Neural crest cell (in vitro differentiated cells): ENCODE measurements at places on chromosomes 6 and 20.

DNA sequence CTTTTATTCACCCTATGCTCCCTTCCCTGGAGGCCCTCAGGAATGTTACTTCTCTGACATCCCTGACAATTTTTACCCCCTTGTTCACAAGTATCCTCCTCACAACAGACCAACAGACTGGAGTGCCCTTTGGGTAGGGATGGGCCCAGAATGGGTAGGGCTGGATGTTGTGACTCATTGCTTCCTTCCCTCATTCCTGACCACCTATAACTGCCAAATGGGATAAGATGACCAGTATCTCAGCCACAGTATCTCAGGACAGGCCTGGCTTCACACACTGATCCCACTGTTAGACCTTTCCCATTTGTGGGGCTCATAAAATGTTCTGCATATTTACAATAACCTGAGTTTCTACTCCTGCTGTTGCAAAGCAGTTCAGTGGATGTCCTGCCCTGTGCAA is 223.0 kb upstream of the LRFN2 start:
- no peak for DNase-seq

DNA sequence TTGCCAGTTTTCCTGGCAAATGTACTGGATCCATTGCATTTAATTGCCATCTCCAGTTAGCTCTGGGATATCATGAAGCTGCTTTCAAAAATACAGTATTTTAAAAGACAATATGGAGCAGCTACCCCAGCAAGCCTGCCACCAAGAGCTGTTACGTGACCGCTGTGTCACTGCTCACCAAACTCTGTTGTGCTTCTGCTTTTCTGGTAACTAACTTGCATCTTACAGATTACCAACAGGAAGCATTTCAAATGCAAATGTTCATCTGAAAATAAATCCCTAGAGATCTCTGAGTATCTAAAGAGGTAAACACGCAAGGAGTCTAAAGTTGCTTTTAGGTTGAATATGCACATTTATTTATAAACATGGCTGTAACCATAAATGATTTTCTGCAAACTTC is 1008.3 kb downstream of the KIF16B start:
- DNase-seq, result no peak

DNA sequence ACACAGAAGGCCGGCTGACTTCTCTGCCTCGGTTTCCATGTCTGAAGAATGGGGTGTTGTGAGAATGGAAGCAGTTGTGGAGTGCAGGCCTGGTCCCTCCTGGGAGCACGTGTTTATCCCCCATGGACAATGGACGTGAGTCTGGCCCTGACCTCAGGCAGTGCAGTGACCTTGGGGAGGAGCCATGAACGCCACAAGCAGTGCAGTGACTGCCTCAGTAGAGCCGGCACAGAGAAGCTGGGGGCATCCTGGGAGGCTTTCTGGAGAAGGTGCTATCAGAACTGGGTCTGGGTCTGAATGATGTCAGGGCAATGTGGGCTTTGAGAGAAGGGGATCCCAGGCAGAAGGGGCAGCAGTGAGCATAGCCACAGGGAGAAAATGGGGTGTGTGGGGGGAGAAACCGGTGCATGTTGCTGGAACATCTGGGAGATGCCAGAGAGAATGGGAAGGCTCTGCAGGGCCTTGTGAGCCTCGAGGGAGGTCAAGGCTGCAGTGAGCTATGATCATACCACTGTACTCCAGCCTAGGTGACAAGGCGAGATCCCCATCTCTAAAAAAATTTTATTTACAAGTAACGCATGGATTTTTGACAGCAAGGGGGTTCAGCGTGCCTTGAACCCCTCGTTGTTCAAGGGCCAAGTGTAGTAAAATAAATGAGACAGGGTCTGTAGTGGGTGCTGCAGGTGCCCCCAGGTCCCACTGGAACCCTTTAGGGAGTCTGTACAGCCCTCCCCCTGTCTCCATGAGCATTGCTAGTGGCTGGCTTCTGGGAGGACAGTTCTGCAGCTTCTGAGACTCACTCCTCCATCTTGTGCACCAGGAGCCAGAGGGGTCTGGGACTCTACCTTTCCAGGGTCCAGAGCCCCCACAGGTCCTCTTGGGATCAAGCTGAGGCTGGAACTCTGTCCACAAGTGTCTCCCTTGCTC is 27.0 kb upstream of the ZBP1 start:
- DNase-seq, result no peak

GRCh38 chr20:34243377-34243776 is 2.2 kb downstream of the ASIP start:
- DNase-seq, result no peak

DNA sequence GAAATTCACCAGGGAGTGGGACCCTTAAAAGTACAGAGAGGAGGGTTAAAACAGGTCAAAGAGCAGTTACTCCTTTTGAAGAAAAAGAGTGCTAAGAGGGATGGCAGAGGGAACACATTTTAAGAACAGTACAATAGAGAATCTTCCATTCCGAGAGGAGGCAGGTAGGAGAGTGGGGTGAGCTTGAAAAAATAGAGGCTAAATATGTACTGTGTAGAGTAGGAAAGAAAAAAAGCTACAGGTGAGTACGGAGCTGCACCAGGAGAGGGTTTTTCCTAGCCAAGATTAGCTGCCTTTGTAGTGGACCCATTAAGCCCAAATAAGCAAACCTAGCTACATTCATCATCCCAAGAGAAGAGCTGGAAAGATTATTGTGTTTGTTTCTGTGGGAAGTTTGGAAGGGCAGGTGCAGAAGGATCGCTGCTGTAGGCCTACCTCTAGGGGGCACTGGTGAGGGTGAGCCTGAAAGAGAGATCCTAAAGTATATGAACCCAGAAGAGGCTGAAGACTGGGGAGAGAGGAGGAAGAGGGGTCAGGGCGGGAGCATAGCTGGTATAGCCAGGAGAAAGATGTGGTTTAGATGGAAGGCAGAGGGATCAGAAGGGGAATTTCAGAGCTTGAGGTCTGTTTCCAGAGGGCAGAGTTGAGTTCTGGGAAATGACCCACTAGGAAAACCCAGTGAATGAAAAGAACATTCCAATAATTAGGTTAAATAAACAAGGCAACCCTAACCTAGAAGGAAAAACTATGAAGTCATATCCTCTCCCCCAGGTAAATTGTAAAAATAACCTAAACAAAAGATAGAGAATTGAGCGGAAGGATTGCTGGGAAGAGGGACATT is 50.2 kb upstream of the HINT3 start:
- DNase-seq, result peak; percentile 34

DNA sequence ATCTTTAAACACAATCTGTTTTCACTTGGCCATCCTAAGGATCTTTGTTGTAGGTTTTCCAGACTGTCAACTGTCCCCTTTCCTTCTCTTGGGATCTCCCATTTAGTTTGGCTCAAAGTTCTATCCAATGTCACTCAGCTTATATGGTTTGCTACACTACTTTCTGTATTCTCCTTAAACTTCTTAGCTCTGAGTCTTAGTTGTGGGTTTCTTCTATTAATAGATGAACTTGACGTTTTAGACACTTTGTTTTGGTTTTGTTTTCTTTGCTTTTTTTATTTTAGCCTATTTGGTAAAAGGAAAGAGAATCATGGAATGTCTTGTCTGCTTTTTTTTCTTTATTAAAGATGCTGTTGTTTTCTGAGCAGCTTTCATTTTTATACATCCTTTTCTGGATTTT is 11.4 kb downstream of the RMND1 start:
- no peak for DNase-seq

- DNase-seq, result peak; percentile 86
Measured at GRCh38 chr20:326645-327185, 1.4 kb downstream of the SOX12 start.

DNA sequence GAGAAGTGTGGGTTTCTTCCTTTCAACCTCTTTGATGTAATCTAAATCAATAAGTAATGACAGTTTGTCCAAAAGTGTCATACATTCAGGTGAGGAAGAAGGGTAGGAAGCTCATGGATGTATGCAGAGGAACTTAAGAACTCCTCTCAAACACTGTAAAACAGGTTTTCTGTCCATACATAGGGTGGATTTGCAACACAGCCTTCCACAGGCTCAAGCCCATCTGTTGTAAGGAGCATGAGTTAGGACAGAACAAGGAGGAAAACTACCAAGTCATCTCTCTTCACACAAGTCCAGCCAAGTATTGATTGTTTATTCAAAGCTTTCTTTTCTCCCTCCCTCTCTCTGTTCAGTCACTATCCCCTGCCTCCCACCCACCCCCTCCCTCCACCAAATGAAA is 49.0 kb upstream of the CDYL start:
- no peak for DNase-seq

DNA sequence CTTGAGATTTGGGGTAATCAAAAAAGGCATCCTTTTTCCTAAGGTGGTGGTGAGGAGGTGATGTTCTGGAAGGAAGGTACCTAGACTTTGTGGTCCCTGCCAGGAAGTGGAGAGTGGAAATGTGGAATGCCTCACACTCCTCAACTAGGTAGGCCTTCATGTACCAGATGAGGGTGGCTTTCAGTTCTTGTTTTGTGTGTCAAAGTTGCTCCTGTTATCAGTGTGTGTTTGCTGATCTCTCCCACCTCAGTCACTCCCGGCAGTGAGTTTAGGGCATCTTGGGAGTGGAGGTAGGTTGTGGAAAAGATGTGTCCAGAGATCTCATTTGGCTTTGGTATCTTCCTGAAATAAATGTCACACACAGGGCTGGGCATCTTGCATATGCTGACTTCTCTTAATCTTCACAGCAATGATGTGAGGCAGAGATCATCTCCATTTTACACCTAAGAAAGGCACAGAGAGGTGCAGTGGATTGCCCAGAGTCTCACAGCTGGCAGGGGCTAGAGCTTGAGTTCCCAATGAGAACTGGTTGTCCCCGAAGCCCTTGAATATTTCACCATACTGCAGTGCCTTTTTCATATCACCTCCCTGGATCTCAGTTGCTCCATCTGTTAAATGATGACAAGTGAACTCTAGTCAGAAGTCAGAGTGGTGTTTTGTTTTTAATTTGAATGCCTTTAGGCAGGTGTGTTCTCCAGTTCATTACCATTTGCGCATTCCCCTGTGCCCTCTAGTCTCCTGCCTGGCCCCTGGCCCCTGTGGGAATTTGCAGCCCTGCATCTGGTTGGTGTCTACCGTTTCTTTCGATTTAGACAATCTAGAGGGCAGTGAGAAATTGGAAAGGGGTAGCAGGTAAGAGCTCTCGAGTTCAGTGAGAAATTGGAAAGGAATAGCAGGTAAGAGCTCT is 2.9 kb downstream of the PKIG start:
- no peak for DNase-seq

GRCh38 chr6:87808005-87808757 is 106.1 kb upstream of the AKIRIN2 start:
- DNase-seq, result no peak

DNA sequence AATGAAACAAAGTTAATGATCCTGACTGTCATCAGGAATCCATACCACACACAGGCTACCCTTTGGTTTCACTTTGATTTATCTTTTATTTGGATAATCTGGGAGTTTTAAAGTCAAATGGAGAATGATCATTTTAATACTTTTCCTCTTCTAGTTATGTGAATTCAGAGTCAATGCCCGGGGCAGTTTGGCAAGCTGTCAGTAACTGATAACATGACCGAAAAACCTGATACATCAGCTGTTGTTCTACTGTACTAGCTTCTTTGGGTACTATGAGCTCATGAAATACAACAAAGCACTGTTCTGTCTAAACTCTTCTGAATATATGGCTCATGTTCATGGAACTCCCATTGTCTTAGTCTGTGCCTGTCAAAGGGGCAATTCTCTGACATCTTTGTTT is 30.2 kb downstream of the KLHL31 start:
- DNase-seq, result no peak

DNA sequence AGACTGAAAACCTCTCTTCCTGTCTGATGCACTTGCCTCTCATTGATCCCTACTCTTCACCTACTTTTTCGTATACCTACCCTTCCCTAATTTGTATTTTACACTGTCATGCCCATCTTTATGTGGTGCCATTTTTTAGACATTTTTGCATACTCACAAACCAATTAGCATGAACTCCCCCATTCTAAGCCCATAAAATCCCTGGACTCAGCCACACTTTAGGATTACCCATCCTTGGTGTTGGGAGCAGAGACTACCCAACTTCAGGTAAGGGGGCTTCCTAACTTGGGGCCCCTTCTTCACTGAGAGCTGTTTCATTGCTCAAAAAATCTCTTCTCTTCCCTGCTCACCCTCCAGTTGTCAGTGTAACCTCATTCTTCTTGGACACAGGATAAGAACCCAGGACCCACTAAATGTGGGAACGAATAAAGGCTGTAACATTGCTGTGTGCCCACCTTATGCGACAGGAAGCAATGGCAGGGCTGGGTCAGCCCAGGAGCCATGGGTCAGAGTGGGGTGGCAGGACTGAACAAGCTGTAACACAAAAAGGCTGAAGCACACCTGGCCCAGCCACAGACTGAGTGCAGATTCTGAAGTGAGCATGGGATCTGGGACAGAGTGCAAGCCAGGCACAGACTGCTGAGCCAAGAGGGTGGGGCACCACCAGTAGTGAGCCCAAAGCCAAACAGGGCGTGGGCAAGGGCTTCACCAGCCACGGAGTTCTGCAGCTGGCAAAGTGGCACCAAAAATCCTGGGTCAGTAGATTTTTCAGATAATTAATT is 789.1 kb upstream of the HS3ST5 start:
- DNase-seq, result no peak

DNA sequence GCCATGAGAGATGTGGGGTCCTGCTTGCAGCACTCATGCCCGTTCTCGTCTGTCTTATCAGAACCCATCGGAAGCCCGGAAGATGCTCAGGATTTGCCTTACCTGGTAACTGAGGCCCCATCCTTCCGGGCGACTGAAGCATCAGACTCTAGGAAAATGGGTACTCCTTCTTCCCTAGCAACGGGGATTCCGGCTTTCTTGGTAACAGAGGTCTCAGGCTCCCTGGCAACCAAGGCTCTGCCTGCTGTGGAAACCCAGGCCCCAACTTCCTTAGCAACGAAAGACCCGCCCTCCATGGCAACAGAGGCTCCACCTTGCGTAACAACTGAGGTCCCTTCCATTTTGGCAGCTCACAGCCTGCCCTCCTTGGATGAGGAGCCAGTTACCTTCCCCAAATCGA is 8.3 kb downstream of the PI16 start:
- DNase-seq, result peak; percentile 63

- no peak for DNase-seq
Measured at GRCh38 chr20:14778875-14779274, 441.5 kb upstream of the FLRT3 start.

DNA sequence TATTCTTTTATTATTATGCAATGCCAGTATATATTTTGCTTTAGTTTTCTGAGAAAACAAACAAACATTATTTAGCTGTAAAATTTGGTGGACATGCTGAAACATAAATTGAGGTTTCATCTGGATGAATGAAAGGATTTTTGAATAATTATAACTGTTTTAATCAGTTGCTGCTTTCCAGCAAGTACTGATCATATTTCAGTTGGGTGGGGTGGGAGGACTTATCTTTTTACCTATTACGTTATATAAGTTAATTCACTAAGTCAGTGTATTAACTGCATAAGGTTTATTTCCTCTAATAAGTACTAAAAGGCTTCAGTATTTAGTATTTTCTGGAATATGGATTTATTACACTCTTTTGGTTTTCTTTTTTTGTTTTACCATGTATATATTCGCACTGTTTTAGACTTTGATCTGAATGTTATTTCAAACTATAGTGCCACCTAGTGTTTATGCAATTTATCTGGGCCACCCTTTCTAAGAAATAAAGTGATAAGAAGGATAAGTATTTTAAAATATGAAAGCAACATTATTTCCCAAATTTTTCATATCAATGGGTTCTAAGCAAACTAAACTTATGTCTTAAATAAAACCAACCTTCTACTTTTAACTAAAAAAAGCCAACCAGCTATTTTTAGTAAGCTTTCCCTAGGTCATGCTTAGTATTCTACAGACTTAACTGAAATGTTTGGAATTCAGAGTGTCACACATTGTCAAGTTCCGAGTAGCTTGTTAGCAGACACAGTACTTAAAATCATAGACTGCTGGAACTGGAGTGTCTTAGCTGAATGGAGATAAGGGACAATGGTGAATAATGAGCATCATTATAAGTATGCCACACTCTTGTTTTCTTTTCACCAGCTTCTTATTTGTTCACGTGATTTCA is 105.4 kb upstream of the MCHR2 start:
- DNase-seq, result no peak
